RKO (cell line): ENCODE measurements at places on chromosomes 13 and 19.

DNA sequence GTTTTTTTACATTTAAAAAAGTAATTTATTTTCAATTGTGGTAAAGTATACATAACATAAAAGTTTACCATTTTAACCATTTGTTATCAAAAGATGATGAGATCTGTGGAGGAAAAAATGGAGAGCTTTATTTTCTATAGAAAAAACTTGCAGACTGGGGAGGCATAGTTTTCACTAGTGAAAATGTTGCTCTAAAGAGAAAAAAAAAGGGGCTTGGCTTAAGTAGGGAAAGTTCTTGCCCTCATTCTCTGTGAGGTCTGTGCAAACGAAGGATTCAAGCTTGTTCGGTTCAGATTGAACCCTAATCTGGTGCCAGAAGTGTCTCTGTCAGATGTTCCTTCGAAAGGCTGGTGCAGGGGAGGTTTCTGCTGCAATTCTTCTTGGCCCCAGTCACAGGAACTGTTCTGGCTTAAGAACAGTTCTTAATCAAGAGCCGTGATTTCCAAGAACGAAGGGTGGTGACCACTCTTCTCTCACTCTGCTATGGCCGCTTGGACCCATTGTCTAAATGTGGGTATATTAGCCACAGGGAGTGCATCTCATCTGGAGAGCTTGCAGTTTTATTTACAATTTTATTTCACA lies 42.1 kb downstream of the PCCA start:
- no peak for DNase-seq

DNA sequence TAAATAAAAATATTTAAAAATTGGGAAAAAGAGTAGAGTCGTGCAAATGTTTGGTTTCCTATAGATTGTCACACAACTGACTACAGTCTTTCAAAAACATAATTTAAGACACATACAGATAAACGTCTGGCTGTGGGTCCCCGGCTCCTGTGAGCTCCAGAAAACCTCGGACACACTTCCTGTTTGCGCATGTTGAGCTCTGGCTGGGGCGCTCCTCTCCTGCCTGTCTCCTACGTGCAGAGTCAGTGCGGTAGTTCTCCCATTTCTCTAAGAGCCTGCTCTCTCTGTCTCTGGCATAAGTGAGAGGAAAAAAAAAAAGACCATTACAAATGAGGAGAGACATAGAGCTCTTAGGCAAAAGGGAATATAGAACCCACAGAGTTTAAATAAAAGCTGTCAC lies 128.2 kb upstream of the OBI1 start:
- DNase-seq = no peak

DNA sequence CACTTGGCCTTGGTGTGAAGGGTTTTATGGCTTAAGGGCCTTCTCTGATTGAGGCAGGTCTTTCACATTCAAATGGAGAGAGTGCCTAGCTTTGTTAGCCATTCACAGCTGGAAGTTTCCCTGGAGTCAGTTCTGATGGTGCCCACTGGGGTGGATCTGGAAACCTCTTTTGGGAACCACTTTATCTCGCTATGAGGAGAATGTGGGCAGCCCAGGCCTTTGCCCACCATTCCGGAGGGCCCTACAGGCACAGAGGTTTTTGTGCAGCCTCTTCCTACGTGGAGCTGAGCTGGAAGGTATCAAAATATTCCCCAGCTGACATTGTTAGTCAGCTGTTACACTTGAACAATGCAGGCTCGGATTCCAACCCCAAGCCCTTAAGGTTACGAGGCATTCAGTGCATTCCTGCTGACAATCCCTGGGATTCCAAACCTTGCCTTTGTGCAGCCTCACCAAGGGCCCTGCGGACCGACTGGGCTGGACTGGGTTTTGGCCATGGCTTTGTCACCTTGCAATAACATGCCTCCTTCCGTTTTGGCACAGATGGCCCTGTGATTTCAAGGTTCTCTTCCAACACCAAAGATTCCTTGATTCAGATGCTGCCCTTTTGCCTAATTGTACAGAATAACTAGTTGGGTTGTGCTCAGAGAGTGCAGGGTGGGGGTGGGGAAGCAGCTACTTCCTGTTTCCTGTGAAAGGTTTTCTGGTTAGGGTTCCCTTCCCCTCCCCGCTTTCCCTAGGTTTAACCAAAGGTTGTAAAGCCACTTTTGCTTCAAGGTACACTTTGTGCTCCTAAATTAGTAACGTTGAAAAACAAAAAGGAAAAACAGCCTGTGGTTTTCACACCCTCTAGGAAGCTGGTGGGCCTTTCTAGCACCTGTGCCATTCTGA lies 27.0 kb downstream of the SAE1 start:
- DNase-seq = no peak

GRCh38 chr19:51341976-51342580 lies at the start of gene VSIG10L:
Gene VSIG10L (minus strand): TSS chr19:51342139. CDS start chr19:51342124, 15 bp downstream.
- DNase-seq = no peak

GRCh38 chr13:26941345-26942174 lies 181.0 kb upstream of the GPR12 start:
- peak; percentile 62 for DNase-seq

GRCh38 chr13:101755228-101755887 lies 302.9 kb downstream of the ITGBL1 start:
- no peak for DNase-seq

- DNase-seq = no peak
Measured at GRCh38 chr19:4705413-4706131, 18.1 kb downstream of the DPP9 start.

GRCh38 chr19:6480848-6481415 lies 655 bp downstream of the DENND1C start:
- no peak for DNase-seq
